ENCODE measurements at places on chromosomes 13 and 19.
A peak's percentile ranks its signal among the peaks of the same experiment; 100 is the strongest.

DNA sequence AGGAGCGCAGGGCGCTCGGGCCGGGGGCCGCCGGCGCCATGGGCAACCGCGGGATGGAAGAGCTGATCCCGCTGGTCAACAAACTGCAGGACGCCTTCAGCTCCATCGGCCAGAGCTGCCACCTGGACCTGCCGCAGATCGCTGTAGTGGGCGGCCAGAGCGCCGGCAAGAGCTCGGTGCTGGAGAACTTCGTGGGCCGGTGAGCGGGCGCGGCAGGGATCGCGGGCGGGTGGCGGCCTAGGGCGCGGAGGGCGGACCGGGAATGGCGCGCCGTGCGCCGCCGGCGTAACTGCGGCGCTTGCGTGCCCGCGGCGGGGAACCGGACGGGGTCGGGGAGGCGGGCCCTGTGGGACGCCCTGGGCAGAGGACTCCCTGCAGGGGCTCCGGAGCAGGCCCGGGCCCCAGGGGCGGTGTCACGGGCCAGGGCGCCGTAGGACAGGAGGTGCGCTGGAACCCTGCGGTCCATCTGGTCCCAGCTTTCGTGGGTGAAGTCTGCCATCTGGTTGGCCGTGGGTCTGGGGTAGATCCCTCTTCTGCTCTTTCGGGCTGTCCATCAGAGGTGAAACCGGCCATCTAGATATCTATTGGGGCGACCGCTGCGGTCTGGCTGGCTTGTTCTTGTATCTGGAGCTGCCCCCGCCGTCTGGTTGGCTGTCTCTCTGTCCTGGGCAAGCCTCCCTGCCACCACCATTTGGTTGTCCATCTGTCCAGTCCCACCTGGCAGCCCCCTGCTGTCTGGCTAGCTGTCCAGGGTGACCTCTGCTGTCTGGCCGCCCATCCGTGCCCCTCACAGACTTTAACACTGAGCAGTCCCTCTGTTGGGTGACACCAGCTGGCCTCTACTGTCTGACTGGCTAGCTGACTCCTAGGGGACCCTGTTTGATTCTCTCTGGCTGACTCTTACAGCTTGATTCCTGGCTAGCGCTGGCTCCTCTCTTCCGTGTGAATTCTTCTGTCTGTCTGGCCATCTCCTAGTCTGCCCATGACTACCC lies 622 bp downstream of the DNM2 start:
- DNase-seq = peak; percentile 66

- DNase-seq = no peak
Observed at GRCh38 chr13:113086991-113087922, 18.3 kb upstream of the F7 start.

DNA sequence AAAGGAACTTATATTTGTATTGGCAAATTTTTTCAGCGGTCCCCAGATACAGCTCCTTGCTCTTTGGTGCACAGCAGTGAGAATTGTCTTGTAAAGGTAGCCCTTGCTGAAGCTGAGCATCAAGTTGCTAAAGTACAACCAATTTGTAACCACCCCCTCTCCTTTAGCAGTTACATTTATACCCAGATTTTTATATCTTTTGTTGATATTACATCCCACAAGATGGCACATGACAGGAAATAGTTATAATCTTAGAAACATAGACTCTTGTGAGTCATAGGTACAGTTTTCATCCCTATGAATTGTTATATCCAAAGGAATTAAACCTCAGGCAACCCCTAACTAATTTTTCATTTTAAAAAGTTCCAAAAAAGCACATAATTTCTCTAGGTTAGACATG lies 523.0 kb upstream of the SLITRK1 start:
- no peak for DNase-seq

DNA sequence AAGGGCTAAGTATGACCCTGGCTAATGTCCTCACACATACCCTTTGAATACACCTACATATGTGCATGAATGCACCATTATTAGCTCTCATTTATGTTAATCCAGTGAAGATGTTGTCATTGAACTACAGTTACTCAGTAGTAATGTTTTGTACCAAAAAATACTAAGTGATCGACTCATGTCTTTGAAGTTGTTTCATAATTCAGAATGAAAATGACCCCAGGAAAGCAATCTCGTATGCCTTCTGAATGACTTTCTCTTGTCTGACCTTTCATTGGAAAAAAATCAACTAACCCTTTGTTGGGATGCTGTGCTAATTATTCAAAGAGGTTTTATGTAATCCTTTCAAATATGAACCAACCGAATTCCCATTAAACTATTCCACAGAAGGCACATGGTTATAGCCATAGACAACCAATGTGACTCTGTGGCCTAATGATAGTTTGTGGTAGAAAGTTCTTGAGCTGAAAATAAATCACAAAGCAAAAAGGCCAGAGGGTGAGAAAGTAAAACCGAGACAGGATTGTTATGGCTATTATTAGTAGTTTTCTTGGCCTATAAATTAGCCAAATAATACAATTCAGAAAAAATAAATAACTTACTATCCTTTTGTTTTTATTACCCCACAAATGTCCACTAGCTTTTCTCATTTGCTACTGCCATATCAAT lies 86.8 kb upstream of the STARD13 start:
- no peak for DNase-seq

GRCh38 chr13:23547000-23547590 lies 23.1 kb upstream of the TNFRSF19 start:
- DNase-seq = no peak

DNA sequence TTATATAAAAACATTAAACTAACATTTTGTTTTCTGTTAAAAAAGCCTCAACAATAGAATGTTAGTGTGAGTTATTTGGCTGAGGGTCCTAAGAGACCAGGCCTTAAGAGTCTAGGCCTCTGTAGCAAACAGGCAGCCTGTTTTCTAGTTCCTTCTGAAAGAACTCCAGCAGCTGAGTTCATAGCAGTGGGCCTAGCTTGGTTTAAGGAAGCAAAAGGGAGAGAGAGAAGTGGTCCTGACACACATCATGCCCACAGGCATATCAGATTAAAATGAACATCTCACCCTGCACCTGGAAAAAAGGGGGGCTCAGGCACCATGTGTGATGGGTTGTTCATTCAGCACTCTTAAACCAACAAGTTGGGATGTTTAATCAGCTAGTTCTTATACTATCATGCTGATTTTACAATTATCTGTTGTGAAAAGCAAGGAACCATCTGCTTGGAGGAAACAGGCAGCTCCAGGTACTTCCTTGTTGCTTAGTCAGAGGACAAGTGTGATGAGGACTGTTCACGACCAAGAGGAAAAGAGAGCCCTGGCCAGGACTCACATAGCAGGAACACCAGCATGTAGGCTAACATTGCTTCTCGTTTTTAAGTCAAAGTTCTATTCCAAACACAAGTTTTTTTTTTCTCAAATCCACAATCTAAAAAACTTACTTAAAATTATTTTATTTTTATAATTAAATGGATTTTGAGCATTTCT lies 81.3 kb upstream of the FRY start:
- DNase-seq = no peak

- no peak for DNase-seq
Observed at GRCh38 chr13:94342436-94343242, 136.8 kb downstream of the DCT start.

DNA sequence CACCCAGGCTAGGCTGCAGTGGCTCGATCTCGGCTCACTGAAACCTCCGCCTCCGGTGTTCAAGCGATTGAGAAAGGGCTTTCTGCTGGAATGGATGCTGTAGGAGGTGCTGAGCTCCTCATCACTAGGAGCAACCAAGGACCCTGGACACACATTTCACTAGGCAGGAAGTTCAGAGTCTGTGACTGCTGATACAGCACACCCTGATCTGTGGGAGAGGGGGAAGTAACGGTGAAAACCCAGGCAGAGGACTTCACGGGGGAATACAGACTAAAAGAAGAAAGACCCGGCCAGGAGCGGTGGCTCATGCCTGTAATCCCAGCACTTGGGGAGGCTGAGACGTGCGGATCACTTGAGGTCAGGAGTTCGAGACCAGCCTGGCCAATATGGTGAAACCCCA lies 11.9 kb upstream of the NOTCH3 start:
- DNase-seq = no peak

GRCh38 chr19:48509467-48510194 lies 2.0 kb downstream of the LMTK3 start:
- DNase-seq = no peak

DNA sequence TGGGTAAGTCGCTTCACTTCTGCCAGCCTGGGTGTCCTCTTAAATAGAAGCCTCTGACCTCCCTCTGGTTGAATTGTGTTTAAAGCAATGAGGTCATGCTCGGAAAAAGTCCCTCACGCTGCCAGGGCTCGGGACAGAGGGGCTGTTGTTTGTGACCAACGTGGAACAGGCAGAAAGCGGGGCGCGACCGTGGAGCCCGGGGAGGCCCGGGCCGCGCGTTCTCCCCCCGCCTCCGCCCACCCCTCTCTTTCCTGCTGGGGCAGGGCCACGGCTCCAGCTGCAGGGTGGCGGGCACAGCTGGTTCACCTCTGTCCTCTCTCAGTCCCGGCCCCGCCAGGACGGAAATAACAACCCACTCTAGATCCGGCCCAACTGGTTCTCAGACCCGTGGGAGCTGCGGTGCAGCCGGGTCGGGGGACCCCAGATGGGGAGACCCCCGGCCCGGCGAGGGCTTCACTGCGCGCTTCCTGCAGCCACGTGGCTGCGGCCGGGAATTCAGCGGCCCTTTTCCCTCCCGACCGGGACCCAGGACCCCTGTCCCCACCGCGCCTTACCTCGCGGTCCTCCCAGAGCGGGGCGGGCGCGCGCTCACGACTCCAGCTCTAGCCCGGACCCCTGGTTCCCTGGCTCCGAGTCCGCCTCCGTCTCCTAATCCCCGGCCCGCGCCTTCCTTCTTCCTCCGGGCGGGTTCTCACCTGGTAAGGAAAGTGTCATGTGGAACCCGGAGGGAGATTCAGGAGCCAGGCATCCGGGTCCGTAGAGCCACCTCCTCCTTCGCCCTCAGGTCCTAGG lies 1.9 kb downstream of the CDC42EP5 start:
- DNase-seq = no peak

- no peak for DNase-seq
Observed at GRCh38 chr19:1671716-1672037, 19.3 kb upstream of the TCF3 start.

- DNase-seq = no peak
Observed at GRCh38 chr19:40718774-40719391, 2.0 kb downstream of the ITPKC start.

- no peak for DNase-seq
Observed at GRCh38 chr13:25657157-25657556, 285.4 kb downstream of the ATP8A2 start.

DNA sequence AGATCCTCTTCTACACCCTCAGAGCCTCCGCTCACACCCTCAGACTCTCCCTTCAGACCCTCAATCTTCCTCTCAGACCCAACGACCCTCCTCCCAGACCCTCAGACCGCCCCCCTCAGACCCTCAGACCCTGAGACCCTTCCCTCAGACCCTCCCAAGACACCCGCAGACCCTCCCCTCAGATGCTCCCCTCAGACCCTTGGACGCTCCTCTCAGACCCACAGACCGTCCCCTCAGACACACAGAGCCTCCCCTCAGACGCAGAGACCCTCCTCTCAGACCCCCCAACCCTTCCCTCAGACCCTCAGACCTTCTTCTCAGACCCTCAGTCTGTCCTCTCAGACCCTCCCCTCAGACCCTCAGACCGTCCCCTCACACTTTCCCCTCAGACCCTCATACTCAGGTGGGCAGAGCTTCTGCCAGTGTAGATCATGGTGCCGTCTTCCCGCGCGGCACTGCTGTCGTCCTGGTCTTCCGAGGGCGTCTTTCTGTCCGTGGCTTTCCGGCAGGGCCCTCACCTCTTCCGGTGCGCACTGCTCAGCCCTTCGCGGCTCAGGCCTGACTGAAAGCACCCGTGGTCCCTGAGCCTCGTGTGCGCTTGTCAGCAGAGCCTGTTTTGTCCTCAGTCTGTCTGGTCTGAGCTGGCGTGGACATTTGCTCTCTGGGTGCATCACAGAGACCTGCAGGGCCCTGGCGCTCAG lies 18.9 kb upstream of the TFDP1 start:
- no peak for DNase-seq

DNA sequence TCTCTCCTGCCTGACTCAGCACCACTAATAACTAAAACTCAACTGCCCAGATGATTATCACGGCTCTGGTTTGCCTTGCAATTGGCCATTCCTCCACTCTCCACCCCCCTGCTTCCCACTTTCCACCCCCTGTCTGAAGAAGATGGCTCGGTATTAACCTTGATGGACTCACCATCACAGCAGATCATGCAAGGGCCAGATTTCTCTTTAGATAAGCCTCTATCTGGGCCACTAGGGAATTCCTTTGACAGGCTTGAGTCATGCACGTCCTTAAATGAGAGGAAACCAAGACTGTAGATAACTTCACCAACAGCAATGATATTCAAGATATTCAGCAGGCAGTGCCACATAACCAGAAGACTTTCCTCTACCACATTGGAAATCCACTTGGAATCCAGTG lies 131.1 kb upstream of the NBEA start:
- DNase-seq = no peak

DNA sequence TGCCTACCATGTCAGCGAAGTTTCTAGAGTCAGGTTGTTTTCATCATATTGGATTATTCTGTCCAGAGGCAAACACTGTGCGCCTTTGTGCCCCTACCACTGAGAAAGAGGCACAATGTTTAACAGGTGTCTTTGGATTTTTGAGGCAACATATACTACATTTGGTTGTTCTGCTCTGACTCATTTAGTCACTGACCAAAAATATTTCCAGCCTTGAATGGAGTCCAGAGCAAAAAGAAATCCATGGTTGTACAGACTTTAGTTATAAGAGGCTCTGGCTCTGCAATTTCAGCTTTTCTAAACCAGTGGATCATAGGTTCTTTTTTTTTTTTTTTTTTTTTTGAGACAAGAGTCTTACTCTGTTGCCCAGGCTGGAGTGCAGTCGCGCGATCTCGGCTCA lies 35.7 kb downstream of the LACC1 start:
- no peak for DNase-seq

- DNase-seq = no peak
Observed at GRCh38 chr19:47374876-47375693, 26.0 kb downstream of the DHX34 start.
